ENCODE measurements at places on chromosomes 4 and X.

DNA sequence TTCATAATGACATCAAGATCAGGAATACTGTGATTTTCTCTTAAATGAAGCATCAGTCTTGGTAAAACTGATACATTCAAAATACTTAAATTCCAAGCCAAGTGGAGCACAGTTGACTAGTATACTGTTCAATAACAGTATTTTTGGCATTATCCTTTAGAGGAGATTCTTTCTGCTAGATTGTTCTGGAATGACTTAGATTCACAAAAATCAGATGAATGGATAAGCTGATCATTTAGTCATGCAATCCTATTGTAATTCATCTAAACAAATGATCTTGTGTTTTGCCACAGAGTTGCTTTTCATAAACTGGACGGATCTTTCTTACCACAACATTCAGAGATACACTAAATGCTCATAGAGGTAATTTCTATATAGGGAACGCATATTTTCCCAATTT lies 232.0 kb downstream of the CXXC4 start:
- no peak for DNase-seq

DNA sequence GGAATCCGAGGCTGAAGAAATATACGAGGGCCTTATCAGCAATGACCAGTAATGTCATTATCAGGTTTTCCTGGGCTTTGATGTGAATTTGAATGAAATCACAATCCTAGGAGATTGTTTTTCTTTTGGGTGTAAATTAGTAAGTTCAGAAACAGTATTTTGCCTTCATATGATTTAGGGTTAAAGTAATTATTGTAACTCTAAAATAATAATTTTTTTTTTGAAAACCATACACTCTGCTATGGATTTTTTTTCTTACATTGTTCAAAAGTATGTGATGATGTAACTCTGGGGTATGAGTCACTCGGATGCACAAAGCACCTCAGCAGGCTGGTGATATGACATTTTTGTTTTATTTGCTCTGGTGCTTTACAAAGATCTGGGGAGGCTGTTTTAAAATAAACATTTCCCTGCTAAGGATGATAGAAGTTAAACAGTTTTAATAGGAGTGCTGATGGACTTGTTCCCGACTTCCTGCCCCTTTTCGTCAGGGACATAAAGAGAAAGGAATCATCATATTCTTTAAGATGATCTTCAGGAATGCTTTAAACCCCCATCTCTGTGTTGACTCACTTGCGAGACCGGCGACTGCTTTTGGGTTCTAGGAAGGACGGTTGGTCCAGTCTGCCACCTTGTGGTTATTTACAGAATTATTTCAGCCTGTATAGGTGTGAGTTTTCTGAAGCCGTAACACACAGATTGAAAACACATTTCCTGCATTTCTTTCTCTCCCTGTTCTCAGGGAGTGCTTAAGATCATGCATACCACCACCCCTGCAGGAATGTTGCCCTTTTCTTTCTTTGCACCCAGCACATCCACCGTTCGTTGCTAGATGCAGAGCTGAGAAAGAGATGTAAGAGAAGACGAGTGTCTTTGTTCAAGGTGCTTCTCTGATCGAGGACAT lies 72.5 kb downstream of the RAPGEF2 start:
- DNase-seq, result no peak

DNA sequence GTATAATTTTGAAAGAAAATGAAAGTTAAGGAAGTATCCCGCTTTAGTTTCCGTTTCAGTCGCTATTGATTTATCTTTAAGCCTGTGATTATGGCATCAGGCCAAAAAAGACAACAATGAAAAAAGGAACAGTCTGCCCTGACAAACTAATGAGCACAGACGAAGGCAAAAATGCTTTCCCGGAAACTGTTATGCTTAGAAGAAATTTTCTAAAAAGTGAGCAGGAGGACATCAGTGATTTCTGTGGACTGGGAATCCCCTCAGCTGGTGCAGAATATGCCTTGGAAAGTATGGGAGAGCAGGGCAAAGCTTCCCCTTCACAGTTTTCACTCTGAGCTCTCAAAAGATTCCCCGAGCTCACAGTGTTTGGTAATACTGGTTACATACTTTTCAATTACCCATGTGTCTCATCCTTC lies 5.1 kb upstream of the CXCL10 start:
- no peak for DNase-seq

DNA sequence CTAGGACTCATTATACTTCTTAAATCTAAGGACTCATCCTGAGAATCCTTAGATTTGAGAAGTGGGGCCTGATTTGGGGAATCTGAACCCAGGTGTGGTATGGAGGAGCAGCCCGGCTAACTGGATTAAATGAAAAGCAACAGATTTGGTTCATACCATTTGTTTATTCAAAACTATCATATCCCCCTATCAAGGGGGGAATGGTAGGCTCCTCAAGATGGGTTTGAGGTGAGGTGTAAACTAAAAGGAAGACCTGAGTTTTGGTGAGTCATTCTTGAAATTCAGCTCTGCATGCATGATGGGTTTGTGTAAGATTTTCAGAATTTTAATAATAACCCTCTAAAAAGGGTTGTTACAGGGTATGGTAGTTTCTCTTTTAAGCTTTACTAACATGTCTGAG lies 53.4 kb downstream of the CASP6 start:
- DNase-seq, result no peak

DNA sequence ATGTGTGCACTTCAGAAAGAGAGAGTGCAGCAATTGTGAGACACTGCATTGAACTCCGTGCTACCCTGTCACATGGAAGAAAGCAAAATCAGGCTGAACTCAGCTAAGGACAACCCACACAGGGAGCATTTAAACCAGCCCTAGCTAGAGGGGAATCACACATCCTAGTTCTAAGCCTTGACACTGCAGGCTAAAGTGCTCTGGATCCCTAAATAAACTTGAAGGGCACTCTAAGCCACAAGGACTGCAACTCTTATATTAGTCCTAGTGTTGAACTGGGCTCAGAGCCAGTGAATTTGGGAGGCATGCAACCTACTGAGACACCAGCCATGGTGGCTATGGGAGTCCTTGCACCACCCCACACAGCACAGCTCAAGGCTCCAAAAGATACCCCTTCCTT lies 311.9 kb downstream of the OPHN1 start:
- no peak for DNase-seq

DNA sequence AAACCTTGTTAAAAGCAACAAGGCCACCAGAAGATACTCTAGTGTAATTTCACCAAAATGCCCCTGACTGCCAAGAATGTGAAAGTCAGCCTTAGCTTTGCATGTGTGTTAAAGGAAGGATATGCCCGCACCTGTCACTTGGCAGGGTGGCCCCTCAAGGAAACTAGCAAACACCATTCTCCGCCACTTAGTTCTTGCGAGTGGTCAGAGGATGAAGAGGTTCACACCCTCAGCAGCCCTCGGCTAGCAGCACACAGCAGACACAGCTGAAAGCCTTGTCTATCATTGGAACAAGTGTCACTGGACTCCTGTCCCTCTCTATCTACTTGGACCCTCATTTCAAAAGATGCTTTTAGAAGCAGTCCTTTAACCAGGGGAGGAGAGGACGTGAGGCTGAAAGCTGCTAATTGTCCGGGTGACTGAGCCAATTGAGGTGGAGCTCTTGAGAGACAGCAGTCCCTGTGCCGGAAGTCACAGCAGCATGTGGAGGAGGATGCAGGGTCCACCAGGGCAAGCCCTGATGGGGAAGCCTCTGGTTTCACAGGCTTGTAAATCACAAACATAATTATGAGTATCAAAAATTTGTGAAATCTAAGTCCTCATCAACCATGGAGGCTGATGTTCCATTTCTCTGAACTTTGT lies 18.0 kb downstream of the HHIP start:
- no peak for DNase-seq

DNA sequence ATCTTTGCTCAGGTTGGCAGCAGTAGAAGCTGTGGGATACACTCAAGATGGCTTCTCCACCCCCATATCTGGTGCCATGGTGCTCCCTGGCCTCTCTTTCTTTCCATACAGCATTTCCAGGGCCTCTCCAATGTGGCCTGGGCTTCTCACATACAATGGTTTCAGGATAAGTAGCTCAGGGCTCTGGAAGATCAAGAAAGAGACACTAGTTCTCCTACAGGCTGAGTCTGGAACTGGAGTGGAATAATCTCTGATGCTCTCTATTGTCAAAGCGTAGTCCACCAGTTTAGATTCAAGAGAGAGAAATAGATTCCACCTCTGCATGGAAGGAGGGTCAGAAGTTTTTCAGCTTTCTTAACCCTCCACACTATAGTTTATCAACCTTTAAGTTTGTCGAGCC lies 138.2 kb upstream of the AADAT start:
- no peak for DNase-seq

- DNase-seq, result no peak
These were observed 45.9 kb downstream of the VEGFC start for GRCh38 chr4:176746846-176747245.

- DNase-seq, result no peak
These were observed 108.4 kb downstream of the KLHL8 start for GRCh38 chr4:87112063-87112462.

DNA sequence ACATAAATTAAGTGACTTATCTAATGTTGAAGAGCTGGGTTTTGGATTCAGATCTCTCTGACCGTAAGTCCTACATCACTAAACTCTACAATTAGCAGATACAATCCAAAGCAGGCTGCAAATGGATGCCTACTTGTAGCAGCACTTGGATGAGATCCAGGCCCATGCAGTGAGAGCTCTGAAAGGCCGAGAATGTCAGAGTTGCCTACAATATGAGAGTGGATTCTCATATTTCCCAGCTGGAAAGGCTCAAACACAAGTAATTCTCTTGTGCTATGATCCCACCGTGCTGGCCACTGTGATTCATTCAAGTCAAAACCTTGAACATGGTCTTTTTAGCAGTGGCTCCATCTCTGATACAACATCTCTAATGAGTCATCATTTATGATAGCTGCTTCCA lies 125.4 kb upstream of the CHRDL1 start:
- DNase-seq, result no peak

DNA sequence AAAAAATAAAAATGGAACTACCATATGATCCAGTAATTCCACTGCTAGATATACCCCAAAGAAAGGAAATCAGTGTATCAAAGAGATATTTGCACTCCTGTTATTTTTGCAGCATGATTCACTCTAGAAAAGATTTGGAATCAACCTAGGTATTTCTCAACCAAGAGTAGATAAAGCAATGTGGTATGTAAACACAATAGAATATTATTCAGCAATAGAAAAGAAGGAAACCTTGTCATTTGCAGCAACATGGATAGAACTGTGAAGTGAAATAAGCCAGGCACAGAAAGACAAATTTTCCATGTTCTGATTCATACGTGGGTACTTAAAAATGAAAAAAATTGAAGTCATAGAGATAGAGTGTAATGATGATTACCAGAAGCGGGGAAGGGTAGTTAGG lies 362.3 kb upstream of the EPHA5 start:
- no peak for DNase-seq

- no peak for DNase-seq
These were observed 97.5 kb upstream of the STX18 start for GRCh38 chr4:4639370-4639769.

DNA sequence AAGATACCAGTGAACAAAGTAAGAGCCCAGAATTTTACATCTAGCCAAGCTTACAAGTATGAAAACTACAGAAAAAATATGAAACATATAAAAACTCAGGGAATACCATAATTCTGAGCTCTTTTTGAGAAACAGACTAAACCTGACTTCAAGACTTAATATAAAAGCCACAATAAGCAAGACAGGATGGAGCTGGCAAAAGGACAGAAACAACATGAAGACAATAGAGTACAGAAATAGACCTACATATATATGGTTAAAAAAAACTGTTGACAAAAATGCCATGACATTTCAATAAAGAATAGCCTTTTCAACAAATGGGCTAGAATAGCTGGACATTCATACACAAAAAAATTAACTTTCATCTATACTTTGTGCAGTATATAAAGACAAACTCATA lies 49.4 kb downstream of the UBA6 start:
- no peak for DNase-seq

DNA sequence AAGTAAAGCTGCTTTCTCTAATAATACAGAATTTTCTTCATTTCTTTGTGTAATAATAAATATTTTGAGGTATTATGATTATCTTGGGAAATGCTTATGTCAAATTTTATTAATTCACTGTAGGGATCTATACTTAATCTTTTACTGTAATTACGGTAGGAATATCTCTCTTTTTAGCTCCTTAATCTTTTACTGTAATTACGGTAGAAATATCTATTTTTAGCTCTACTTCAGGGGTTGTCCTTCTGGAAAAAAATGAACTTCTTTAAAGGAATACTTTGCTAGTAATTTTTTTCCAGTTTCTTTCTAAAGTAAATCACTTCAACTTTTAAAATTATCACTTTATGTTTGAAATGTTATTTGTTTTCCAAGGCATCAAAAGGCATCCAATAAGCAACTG lies 2229.4 kb upstream of the AGA start:
- DNase-seq, result no peak

- no peak for DNase-seq
These were observed 7.6 kb upstream of the HTRA3 start for GRCh38 chr4:8261851-8262535.

DNA sequence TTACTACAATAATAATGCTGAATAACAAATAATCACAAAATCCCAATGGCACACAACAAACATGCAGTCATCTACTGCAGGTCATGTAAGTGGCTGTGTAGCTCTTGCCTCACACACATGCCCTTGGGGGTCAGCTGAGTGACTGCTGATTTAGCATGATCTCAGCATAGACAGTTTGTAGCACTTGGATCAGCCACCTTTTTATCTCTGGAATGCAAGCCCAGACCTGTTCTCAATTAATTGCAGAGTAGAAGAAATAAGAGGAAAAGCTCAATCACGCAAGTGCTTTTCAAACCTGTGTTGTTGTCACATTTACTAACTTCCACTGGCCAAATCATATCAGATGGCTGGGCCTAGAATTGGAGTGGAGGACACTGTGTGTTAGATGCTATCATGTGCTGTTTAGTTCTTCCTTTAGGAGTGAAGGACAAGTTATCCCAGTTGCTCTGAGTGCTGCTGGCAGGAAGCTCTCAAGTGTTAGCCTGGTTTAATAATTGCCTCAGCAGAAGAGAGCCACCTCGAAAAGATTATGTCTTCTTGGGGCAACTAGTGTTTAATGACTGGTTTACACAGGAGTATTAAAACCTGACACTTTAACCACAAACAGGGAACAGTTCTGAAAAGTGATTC lies 128.3 kb upstream of the EPHA5 start:
- DNase-seq, result no peak

- no peak for DNase-seq
These were observed 28.1 kb downstream of the FGF2 start for GRCh38 chr4:122854447-122855352.

DNA sequence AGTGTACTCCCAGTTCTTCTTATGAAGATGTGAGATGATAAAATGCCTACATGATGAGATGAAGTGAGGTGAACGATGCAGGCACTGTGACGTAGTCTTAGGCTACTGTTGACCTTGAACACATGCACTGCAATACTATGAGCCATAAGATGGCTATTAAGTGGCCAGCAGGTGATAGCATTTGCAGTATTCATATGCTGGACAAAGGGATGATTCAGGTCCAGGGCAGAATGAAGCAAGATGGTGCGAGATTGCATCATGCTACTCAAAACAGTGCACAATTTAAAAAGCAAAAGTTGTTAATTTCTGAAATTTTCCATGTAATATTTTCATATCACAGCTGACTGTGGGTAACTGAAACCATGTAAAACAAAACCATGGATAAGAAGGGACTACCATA lies 781.4 kb downstream of the PCDH18 start:
- DNase-seq, result no peak
